ENCODE measurements at places on chromosomes 7 and 10.

GRCh38 chr7:47724335-47724982 lies 142.5 kb upstream of the TNS3 start:
- no peak for DNase-seq

DNA sequence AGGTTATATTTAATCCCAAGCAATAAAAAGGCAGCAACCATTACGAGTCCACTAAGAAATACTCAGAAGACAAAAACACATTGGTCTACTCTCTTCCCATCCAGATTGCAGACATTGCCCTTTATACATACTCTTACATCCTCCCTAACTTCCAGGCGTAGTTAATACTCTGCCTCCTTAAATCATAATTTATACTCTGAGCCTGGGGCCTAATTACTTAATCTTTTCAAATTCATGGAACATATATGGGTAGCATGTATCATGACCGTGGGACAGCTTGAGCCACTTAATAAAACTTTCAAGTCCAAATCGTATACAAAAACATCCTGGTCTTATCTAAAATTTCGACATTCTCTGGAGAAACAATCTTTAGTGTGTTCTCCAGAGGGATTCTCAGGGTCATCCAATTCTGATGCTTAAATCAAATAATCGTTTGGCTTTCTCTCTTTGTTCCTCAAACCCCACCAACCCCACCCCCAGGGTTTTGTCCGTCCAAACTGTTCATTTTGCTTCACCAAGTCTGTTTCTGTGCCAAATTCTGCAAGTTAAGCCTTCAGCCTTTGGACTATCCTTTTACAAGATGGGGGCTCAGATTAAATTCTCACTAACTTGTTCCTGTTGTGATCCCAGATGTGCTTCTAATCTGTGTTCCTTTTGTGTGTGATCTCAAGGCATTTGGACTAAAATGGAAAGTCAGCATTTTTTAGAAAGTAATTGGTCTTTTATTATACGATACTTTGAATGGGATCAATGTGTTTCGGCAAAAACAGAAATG lies 86.4 kb downstream of the ADAM12 start:
- DNase-seq = no peak

- DNase-seq = no peak
These were observed 137.5 kb downstream of the ST7 start for GRCh38 chr7:117090791-117091190.

DNA sequence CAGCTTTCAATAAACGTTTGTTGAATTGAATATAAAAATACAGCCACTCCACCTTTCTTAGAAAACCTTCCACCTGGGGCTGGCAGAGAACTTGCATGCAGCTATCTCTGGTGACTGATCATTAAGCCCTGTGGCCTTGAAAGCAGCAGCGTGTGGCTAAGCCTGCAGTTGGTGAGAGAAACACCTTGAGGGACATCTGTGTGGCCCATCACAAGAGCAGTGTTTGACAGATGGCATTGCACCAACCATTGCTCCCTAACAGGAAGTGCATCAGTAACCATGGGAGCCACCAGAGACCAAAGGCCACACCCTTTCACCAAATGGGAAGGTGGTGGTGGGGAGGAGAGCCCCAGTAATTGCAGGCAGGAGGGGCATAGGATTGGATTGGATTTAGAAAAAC lies 22.4 kb downstream of the RHOBTB1 start:
- DNase-seq = no peak

GRCh38 chr7:130273081-130273932 lies 6.6 kb downstream of the CPA2 start:
- no peak for DNase-seq

- DNase-seq = no peak
These were observed 49.5 kb upstream of the SAMD8 start for GRCh38 chr10:75061709-75062505.

DNA sequence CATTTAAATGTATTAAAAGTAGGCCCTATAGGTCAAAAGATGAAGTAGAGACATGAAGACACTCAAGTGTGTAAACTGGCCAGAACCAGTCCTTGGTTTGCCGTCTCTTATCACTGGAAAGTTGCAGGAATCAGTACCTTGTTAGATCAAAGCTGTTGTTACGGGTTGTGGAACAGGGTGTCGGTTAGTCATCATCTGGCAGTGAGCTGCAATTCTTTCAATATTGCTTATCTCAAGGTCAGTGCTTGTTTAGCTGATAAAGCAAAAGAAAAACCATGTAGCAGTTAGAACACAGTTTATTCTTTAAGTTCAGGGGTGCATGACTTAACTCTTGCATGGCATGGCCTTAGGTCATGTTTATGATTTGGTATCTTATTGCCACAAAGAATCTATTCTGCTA lies 10.0 kb upstream of the SLC13A1 start:
- DNase-seq = no peak

GRCh38 chr10:123766761-123767160 lies 100.6 kb downstream of the GPR26 start:
- DNase-seq = no peak

DNA sequence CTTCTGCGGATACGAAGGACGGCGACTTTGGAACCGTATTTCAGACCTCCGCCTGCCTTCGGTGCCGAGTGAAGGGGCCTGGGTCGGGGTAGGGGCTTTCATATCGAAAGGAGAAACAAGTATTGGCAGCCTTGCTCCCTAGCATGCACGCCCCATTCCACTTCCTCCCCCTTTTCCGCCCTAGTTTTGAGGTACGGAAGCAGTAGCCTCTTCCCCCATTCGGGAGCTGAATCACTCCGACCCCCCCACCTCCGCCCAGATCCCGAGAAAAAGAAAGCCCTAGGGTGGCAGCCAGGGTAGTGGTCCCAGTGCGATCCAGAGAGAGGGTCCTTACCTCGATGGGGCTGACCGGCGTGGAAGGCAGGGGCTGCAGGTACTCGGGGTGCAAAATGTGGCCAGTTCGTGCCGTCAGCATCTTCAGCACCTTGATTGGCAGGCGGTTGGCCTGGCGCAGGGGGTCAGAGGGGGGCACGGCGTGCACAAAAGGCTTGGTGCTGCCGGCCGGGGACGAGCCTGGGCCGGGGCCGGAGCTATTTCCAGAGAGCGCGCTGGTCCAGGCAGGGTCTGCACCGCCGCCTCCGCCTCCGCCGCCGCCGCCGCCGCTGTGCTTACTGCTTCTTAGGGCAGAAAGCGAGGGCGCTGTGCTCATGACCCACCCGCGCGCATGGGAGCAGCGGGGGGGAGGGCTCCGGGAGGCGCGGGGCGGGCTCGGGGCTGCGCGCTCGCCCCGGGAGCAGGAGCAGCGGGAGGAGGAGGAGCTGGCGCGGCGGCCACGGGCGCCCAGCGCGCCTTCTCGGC lies 594 bp downstream of the ZNF503 start:
- no peak for DNase-seq

DNA sequence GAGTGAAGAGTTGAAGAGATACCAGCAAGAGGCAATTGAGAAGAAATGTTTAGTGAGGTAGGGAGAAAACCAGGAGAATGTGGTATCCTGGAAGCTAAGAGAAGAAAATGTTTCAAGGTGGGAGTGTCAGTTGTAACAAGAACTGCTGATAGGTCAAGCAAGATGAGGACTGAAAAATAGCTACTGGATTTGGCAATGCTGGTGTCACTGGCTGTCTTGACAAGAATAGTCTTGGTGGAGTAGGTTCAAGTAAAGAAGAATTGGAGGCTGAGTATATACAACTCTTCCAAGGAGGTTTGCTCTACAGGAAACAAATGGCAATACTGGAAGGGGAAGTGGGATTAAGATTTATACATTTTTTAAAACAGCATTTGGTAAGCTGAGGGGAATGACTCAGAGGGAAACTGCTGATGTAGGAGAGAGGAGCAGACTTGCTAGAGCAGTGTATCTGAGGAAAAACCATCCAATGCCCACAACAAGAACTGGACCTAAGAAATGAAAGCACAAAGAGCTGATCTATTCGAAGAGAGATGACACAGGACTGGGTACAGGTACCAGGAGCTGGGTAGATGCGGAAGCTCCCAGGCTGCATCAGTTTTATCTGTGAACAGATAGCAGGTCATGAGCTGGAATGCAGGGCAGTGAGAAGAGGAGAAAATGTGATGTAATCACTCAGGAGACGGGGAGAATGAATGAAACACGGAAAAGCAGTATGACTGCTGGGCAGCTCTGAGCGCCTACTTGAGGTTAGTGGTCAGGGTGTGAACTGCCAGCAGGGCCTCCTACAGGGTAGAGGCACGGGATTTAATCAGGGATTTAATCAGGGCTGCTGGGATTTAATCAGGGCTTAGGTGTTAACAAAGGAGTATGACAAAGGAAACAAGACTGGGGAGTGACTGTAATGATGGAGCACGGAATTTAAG lies 34.5 kb downstream of the FAM25A start:
- DNase-seq = no peak

- DNase-seq = no peak
These were observed 25.6 kb downstream of the TMEM209 start for GRCh38 chr7:130179631-130180030.

DNA sequence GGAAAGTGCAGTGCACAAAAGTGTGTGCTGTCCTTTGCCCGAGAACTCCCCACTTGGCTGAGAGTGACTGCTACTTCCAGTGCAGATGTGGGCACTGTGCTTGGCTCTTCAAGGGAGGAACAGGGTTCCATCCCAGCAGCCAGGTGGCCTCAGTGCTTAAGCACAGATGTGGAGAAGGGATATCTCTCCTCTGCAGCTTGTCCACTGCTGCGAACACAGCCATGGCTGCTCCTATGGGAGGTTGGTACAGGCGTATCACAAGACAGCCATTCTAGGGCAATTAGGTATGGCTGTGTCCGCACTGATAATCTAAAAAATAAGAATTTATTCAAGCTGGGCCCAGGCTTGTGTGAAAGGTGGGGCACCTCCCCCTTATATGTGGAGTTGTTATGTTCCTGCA lies 66.6 kb downstream of the GLCCI1 start:
- DNase-seq = no peak

- DNase-seq = no peak
These were observed 6.3 kb upstream of the ZNF503 start for GRCh38 chr10:75407713-75408508.

- DNase-seq = peak; percentile 88
These were observed 3.5 kb downstream of the MXI1 start for GRCh38 chr10:110210674-110211464.

DNA sequence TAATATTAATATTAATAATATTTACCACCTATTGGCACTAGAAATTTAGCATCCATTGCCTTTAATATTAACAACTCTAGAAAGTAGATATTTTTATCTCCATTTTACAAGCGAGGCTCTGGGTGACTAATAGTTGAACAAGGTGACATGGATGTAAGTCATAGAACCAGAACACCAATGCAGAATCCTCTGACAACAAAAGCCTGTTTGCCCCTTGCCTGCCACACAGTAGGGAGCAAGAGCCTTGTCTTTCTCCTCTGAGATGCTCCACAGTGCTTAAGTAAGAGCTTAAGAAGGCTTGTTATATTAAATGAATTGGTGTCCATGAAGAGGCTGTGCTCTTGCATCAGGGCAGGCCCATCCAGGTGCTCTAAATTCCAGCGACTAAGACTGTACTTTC lies 51.2 kb upstream of the LBX1 start:
- no peak for DNase-seq

- no peak for DNase-seq
These were observed 2.7 kb downstream of the TMEM176A start for GRCh38 chr7:150803161-150803860.

GRCh38 chr7:108048422-108048821 lies 45.5 kb upstream of the LAMB1 start:
- DNase-seq = no peak

DNA sequence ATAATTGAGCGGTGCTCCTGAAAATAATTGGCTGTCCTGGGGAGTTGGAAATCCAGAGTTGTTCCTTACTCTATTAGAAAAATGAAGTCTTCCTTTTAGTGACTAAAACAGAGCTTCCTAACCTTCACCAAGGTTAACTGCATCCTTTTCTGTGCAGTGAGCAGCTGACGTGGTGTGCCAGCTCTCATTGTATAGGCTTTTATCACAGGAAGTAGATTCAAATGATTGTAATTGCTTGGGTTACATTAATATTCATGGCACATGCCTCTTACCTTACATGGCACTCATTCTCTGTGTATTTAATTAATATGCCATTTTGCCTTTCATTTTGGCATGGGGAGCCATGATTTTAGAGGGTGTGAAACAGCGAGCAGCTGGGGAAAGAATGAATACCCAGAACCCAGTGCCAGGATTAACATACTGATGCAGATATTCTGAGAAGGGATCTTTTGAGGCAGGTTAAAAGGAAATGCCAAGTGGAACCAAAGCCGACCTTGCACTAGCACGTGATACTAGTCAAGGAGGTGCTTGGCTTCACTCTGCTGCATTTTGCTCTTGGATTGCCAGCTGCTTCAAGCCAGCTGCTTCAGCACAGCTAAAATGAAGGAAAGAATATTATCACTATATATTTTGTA lies 115.3 kb downstream of the ST7 start:
- DNase-seq = no peak

- DNase-seq = no peak
These were observed 1.0 kb downstream of the NT5C2 start for GRCh38 chr10:103192089-103192450.

- no peak for DNase-seq
These were observed 60.9 kb downstream of the TMEM130 start for GRCh38 chr7:98808751-98809460.

DNA sequence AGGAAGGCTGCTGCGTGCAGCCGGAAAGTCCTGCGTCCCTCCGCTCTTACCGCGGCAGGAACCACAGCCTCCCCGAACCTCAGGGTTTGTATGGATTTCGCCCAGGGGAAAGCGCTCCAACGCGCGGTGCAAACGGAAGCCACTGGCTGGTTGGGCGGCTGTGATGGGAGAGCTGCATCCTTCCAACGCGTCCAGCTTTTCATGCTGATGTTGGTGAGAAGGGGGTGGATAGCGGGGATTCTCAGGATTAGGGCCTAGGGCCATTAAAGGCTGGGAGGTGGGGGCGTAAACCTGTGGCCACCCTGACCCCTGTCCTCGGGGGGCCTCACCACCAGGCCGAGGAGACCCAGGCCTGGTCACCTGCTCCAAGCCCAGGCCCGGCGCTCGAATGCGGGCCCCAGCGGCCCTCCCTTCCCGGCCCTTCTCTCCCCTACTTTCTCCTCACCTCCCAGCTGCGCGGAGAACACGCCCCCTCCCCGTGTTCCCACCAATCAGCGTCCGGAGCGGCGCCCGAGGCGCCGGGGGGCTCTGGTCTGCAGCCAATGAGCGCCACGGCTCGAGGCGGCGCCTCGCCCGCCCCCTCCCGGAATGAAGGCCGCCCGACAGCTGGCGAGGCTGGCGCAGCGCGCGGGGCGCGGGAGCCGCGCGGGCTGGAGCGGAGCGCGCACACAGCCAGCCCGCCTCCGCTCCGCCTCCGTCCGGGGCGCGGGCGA lies 458 bp upstream of the NANOS1 start:
- DNase-seq = peak; percentile 73

GRCh38 chr7:4799508-4800268 lies 24.3 kb downstream of the AP5Z1 start:
- no peak for DNase-seq
